ENCODE measurements at places on chromosomes 2 and 18.

- peak; percentile 22 for DNase-seq
Observed at GRCh38 chr2:138474100-138474825, 27.3 kb upstream of the SPOPL start.

DNA sequence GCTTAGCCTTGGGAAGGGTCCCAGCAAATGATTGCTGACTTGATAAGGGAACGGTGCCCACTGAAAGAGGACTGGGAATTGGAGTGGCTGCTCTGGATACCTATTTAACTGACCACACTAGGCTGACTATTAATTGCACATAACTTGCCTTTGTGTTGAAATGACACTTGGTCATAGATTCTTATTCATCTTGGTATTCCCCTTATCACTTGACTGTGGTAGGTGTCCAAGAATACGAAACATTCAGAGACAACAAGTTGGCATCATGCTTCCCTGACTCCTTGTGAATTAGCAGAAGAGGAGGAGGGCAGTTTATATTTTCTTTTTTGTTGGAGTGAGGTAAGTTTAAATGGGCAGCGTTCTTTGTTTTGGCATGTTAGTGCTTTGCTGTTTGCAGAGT is 13.4 kb downstream of the FMNL2 start:
- DNase-seq: peak; percentile 80

DNA sequence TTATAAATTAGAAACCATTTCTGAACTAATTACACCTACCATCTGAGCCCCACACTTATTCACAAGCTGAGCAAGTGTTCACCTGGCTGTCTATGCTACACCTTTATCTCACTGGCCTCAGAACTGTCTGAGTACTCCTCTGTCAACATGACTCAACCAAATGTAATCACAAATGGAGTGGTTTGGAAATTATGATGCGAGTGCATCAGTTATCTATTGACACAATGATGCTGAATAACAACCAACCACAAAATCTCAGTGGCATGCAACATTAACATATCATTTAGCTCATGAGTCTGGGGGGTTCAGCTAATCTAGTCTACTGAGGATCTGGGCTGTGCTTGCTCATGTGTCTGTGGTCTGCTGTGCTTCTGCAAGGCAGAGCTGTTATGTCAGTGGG is 184.2 kb upstream of the NXPH2 start:
- no peak for DNase-seq

- DNase-seq: no peak
Observed at GRCh38 chr2:201171259-201171814, 11.6 kb upstream of the CASP10 start.

DNA sequence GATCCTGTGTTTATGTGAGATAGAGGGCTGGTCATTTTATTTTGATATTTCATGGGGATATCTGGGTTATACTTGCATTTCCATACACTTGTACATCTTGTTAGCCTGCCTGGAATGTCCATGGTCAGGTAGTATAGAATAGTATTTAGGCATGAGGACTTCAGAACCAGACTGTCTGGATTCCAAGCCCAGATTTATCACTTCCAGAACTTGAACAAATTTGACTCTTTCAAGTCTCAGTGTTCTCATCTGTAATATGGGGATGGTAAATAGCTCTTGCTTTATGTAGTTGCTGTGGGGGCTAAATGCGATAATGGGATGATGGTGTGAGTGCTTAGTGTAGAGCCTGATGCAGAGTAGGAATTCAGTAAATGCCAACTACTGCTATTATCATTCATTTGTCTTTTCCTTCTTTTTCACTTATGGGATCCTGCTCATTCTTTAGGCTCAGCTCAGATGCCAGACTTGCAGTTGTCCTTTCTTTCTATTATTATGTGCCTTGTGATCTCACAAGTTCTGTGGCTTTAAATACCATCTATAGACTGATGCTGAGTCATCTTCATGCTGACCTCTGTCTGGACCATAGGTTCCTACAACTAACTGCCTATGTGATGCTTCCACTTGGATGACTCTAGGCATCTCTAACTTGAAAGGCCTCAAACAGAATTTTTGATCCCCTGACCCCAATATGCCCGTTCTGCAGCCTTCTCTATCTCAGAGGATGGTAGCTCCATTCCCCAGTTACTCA is 67.4 kb downstream of the POLE4 start:
- DNase-seq: peak; percentile 23

GRCh38 chr2:239629926-239630617 is 229.3 kb upstream of the HDAC4 start:
- DNase-seq: no peak

DNA sequence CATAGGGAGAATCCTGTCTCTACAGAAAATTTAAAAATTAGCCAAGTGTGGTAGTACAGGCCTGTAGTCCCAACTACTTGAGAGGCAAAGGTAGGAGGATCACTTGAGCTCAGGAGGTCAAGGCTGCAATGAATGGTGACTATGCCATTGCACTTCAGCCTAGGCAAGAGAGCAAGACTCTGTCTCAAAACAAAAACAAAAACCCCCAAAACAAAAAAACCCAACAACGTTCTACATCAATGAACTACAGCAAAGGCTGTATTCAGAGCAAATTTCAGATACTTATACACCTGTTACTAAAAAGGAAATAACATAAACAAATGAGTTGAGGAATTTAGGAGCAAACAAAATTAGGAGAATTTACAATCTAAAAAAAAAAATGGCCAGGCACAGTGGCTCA is 22.6 kb downstream of the YES1 start:
- DNase-seq: no peak
